ENCODE measurements at places on chromosomes 7 and 10. TPM values are rescaled to one million over a fixed set of nuclear protein-coding genes. Genes with fewer than 3 reads are reported as not detected.

- no peak for DNase-seq
Observed at GRCh38 chr10:102763037-102763607, 19.4 kb downstream of the WBP1L start.

SGCE gene
- total RNA-seq: 74.1 TPM

STMP1 gene
- 23.4 TPM for total RNA-seq

GARIN1A gene
- 2.1 TPM for total RNA-seq

GRCh38 chr10:101241840-101242707 lies 12.8 kb upstream of the LBX1 start:
- peak; percentile 73 for DNase-seq

Data from upper lobe of right lung (tissue), 1 donor.